ENCODE measurements at places on chromosomes 3 and 15.

GRCh38 chr3:159348431-159348830 is 546.6 kb downstream of the MFSD1 start:
- DNase-seq, result no peak

GRCh38 chr15:77138167-77138522 is 67.2 kb upstream of the TSPAN3 start:
- DNase-seq, result no peak

DNA sequence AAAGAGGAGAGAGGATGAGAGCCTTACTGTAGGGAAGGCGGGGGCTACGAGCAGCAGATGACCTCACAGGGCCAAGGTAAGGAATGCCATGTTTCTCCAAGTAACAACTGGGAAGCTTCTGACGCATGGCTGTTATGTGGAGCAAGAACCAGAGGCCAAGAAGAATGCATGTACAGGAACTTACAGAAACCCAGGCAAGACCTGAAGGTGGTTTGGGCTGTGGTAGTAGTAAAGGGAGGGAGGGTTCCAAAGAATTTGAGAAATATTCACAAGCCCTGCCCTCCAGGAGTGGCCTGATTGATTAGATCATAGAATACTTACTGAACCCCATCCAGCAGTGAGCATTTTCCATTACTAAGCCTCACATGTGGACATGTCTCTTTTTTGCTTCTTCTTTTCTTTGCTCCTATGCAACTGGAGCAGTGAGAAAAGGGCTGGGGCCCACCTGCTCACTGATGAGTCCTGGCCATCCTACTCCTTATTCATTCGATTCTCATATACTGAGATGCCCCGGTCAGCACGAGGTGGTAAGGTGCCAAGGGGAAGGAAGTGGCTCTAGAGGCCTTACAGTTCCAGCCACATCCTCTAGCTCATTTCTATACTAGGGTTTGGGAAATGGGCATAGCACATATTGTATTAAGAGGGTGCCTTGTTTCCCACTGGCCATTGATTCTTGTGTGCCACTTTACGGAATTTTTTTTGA is 8.3 kb upstream of the SLC12A8 start:
- no peak for DNase-seq

DNA sequence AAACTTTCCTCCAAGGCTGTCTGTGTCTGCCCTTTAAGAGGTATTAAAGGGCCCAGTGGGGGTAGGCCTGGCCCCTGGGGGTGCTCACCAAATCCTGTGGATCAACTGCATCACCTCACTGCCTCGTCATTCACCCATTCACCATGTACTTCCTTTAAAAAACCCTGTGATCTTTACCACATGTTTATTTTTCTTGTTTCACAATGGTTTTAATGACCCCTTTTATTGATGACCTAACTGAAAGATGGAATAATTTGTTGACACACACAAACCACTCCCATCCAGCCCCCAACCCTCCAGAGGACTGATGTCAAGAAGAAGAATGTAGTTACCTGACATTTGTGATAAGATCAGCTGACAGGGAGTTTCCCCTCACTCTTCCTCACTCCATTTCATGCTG is 40.8 kb downstream of the KCNAB1 start:
- peak; percentile 81 for DNase-seq

- DNase-seq, result no peak
Measured at GRCh38 chr15:94584833-94585244, 353.5 kb downstream of the MCTP2 start.

- peak; percentile 78 for DNase-seq
Measured at GRCh38 chr15:35305031-35305550, 220.0 kb upstream of the NANOGP8 start.

- no peak for DNase-seq
Measured at GRCh38 chr3:35635407-35635806, 3.9 kb upstream of the ARPP21 start.

DNA sequence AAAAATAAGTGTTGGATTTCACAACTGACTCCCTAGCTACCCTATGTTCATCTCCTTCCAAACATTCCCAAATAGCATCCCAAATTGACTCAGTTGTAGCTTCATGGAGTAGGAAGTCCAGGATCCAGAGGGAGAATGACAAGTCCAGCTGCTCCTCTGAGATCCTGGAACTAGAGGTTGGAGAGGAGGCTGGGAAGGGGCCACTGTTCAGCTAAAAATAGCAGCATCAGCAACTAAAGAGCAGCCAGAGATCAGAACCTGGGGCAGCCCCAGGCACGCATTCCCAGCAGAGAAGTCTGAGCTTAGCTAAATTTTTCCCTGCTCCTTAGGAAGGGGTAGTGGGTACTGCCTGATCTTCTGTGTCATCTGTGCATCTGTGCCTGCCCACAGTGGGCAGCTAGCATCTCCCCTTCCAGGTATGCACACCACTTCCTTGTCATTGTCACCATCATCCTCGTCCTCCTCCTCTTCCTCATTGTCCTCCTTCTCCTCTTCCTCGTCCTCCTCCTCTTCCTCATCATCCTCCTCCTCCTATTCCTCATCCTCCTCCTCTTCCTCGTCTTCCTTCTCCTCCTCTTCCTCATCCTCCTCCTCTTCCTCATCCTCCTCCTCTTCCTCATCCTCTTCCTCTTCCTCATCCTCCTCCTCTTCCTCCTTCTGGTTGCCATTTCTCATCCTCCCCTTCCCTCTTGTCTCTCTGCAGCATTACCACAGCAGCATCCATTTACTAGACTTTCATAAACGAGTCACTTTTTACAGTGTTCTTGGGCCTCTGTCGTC is 152.3 kb upstream of the ROPN1 start:
- no peak for DNase-seq

DNA sequence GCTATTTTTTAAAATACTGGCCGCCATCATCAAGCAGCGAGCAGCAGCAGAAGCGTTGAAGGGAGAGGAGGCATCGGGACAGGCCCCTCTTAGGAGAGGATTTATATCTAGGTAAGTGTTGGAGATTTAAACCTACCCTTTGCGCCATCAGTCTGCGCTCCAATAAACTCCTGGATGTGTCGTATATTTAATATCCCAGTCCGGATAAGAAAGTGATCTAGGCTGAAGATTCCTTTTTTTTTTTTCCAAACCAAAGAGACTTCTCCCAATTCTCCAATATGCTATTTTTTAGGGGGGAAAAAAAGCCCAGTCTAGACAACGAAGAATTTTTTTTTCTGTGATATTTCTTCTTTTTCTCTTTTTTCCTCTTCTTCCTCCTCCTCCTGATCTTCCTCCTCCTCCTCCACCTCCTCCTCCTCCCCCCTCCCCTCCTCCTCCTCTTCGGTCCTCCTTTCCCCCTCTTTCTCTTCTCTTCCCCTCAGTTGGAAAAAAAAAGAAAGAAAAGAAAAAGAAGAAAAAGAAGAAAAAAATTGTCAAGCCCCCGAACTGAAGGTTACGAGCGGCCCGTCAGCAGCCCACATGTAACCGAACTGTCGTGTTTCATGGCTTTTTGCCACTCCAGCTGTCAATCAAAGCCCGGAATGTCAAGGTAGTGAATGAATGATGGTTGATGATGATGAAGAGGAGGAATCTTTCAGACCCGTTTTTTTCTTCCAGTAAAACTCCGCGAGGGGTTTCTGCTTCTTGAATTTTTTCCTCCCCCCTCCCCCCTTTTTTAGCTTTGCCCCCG is 835 bp downstream of the MEIS2 start:
- peak; percentile 10 for DNase-seq

DNA sequence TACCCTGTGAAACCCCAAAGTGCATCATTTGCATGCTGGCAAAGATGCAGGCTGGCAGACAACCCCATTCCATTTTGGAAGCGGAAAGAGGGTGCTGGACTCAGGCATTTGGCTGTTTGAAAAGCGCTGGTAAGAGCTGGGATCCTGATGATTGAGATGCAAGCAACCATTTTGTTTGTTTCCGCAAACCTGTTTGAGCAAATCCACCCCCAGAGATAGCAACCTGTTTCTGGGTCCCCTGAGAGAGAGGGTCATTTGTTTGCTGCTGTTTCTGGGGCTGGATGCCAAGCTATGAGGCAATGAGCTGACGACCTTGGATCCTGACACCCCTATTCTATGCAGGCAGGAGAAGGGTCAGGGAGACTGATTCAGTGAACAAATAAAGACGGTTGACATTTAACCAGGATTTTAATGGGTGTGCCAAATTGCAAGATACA is 9.8 kb downstream of the SLC6A1 start:
- DNase-seq, result no peak

DNA sequence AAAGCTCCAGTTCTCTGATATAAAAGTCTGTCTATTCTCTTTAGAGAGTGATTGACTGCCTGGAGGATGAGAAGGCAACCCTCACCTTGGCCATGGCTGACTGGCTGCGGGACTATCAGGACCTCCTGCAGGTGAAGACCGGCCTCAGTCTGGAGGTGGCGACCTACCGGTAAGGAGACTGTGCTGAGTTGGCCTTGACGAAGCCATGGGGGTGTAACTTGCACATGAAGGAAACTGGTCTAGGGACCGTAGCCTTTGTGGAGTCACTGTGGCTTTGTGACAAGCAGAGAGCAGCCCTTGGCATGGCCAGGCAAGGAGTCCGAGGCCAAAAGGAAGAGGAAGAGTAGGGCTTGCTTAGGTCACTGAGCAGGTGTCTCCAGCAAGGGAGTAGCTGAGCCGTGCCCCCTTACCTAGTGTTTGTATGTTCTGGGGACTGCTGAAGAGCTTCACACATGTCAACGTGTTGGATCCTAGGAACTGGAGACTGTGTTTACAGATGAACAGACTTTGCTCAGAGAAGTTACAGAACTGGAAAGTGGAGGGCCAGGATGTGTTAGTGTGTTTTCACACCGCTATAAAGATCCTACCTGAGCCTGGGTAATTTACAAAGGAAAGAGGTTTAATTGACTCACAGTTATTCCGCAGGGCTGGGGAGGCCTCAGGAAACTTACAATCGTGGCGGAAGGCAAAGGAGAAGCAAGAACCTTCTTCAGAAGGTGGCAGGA is 8.8 kb downstream of the SYNM start:
- DNase-seq, result no peak

- peak; percentile 70 for DNase-seq
Measured at GRCh38 chr15:72474912-72475628, 940 bp downstream of the ARIH1 start.

DNA sequence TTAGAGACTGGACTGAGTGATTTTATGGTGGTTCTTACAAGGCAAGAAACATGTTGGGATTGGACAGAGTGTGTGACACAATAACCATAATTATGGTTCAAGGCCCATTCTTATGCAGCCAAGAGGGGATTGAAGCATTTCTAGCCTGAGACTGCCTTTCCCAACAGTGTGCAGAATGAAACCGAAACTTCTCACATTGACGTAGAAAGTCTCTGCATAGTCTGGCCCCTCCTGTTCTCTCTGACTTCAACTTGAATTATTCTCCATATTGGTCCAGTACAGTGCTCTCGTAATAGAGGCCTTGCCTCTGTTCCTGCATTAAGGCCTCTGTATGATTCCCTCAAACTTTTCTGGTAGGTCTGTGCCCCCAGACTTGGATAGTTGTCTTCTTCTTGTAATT is 138.3 kb downstream of the DIPK2A start:
- DNase-seq, result no peak

DNA sequence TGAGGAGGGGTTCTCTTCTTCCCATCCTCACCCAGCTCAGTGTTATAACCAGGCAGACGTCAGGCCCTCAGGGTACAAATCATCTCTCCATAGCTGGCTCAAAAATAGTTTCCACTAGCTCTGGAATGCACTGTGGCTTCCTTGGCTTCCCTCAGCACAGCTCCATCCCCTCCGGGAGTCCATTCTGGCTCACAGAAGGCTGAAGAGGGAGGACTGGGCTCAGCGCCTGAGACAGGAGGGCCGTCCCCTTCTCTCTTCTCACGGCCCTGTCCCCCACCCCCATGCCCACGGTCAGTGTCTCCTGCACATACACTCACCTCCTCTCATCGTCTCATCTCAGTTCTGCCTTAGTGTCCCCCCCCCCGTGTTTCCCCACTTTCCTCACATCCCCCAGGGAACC is 50.1 kb downstream of the UMPS start:
- no peak for DNase-seq

DNA sequence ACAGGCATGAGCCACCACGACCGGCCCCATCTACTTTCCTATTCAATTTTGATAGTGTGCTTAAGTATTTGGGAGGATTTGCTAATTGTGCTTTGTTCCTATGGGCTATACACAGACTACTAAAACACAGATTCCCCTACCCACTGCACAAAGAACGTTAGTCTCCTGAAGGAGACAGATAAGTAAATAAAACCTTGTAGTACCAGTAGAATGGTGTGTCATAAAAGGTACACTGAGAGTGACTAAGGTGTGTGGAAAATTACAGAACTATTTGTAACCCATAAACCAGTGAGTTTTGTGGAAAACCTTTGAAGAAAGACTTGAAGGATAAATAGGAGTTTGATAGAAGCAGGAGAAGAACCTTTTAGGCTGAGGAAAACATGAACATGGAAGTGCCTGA is 158.2 kb downstream of the VPS8 start:
- DNase-seq, result no peak
